Effector memory CD4-positive, alpha-beta T cell (primary cell): ENCODE measurements at places on chromosomes 7 and 10.

GRCh38 chr10:91349381-91349780, 60.8 kb upstream of the HECTD2 start:
- DNase-seq, result no peak

DNA sequence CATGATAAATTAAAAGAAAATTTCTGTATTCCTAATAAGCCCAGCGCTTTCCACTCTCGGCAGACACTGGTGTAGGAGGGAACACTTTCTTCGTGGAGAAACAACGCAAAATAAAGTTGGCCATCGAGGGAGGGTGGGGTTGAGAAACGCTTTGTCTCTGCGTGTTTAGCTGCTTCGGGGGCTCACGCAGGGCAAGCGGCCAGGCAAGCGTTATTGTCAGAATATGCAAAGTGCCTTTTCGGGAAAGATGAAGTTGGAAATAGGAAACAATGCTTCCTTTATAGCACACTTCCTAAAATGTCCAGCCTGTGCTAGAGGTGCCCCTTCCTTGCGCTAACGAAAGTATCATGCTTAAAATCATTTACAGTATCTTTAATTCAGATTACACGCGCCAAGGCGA, 1.9 kb upstream of the EBF3 start:
- DNase-seq, result no peak

DNA sequence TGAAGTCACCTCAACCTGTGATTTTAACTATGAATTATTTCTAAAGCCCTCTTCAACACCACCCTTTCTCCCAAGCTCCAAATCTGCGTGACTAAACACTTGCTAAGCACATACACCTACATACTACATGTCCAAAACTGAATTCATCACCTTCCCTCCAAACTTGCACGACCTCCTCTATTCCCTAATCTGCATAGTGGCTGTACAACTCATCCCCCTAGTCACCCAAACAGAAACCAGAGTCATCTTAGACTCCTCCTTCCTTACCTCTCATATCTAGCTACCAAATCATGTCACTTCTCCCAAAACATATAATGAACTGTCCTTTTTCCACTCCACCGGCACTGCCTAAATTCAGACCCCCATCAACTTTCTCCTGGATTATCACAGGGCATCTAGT, 16.2 kb downstream of the ARHGAP21 start:
- no peak for DNase-seq

- DNase-seq, result no peak
Observed at GRCh38 chr7:33798686-33799325, 106.5 kb upstream of the BMPER start.

GRCh38 chr7:111264981-111265380, 174.1 kb downstream of the LRRN3 start:
- DNase-seq, result no peak

DNA sequence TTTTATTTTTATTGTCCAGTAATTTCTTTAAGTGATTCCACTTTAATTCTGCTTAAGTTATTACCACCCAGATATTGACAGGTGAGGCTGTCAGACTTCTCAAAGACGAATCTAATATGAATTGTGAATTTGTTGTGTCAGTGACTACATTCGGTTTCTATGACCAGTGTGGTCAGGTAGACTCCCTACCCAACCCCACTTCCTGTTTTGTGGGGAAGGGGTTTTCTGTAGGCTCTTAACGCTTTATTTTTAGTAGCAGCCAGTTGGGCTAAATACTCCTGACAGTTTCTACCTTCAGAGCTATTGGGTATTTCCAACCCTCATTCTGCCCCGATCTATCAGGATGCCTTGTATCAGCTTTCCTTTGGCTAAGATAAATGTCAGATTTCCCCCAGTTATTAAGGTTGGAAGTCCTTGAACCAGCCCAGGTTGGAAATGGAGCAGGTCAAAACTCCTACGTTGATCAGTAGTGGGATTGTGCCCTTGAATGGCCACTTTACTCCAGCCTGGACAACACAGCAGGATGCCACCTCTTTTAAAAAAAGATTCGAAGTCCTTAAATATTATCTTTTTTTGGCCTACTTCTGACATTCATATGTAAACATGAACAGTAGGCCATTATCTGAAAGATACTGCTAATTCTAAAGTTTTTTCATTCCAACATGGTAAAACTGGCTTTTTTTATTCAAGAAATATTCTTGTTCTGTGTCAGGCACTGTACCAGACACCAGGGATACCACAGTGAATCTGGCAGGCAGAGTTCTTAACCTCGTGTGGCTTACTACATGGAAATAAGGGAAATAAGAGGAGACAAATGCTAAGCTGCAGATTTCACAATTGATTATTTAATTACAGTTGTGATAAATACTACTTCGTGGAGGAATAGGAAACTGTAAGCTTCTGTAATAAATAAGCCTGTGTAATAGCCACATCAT, 133.3 kb upstream of the SAMD8 start:
- peak; percentile 6 for DNase-seq

- DNase-seq, result no peak
Observed at GRCh38 chr7:137135654-137136350, 207.7 kb downstream of the PTN start.

DNA sequence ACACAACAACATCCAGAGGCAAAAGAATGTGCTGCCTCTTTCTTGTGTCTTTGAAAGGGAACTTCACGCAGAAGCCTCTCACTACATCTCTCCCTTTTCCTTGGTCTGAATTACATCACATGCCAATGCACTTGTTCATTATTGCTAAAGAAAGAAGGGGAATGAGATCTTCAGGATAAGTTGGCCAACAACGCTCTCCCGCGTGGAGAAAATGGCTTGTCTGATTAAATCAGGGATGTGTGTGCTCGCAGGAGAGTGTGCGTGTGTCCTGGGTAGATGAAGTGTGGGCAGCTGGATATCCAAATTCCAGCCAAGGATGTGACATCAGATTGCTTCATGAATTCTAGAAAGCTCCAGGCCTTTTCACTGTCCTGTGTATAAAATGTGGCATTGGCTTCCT, 541.6 kb upstream of the FZD8 start:
- DNase-seq, result no peak

GRCh38 chr10:1570416-1571051, 166.8 kb downstream of the ADARB2 start:
- DNase-seq, result no peak

GRCh38 chr10:95408983-95409873, 118.4 kb upstream of the PDLIM1 start:
- DNase-seq, result no peak

DNA sequence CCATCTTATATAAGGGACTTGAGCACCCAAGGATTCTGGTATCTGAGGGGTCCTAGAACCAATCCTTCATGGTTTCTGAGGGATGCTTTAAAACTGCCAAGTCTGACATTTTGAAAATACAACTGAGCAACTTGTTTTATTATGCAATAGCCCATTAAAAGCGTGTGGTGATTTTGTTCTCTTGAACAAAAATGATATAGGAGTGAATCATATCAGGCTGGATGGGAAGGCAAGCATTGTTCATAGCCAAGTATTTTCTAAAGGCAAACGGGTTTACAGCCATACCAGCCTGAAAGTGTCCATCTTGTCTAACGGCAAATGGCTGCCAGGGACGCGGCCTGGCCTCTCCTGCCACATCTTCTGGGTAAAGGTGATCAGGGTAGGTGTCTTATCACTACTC, 23.4 kb downstream of the RPP38 start:
- no peak for DNase-seq

GRCh38 chr7:129569811-129570215, 41.7 kb upstream of the NRF1 start:
- DNase-seq, result no peak

DNA sequence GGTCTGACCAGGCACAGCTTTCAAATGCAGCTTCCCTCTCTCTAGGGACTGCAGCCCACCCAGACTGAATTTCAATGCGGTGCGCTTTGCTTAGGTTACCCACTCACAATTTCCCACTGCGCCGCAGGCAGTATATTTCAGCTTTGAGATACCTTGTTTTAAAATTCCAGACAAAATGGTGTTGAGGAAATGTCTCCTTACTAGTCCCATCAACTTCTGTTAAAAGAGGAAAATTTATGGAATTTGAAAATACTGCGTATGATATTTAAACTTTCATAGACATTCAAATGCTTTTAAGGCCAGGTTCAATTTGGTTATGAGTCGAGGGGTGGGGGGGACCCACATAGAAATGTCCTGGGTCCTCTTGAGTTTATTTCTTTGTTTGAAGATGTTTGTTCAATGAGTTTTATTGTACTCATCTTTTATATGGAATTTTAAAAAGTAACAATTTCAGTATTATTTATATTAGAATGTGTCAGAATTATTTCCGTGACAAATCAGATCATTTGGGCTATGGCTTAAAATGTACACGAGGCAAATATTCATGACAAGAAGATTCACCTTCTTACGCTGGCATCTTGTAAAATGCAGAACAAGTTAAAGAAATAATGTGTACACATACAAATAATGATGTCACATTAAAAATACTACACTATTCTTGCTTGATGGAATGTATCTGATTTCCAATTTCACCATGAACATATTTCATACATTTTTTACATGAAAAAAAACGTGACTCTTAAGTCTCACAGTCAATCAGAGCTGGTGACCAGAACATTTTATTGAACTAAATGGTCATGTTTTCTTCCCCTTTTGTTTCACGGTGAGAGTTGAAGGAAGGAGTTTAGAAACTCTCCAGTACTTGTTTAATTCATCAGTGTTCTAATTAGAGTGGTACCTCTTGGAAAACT, 1.3 kb downstream of the IKZF1 start:
- DNase-seq, result no peak

GRCh38 chr10:49599546-49599945, 10.6 kb upstream of the SLC18A3 start:
- DNase-seq, result no peak

- no peak for DNase-seq
Observed at GRCh38 chr10:110409488-110409887, 88.2 kb upstream of the DUSP5 start.

GRCh38 chr10:53749439-53749838, 976.9 kb upstream of the MBL2 start:
- no peak for DNase-seq

- no peak for DNase-seq
Observed at GRCh38 chr10:78066012-78066411, 32.3 kb downstream of the RPS24 start.

- DNase-seq, result no peak
Observed at GRCh38 chr10:79342295-79342761, 4.9 kb upstream of the PPIF start.

GRCh38 chr10:124092250-124092859, 1.0 kb downstream of the CHST15 start:
- DNase-seq, result no peak

- no peak for DNase-seq
Observed at GRCh38 chr7:184294-185264, 7.8 kb upstream of the FAM20C start.

- DNase-seq, result no peak
Observed at GRCh38 chr10:10385831-10386230, 631.8 kb upstream of the CELF2 start.

GRCh38 chr7:2416063-2416462, 12.7 kb downstream of the CHST12 start:
- no peak for DNase-seq

- no peak for DNase-seq
Observed at GRCh38 chr10:32210306-32211045, 136.5 kb downstream of the EPC1 start.

GRCh38 chr10:80433134-80433533, 21.0 kb upstream of the TSPAN14 start:
- DNase-seq, result no peak

DNA sequence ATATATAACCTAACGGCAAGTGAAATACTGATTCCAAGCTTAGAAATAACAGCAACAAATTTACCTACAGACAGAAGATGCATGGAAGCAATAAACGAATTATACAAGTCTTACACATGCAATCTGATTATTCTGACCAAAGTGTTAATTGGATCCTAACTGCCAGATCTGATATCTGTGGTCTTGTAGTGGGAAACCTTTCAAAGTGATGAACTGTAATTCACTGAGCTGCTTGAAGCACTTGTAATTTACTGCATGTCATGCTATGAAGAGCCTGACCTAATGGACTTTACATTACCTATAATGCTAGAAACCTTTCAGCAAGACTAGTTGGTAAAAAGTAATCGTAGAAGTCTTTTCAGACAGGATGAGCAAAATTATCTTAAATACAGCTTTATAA, 205.6 kb downstream of the FOXP2 start:
- no peak for DNase-seq

GRCh38 chr10:4332764-4333458, 493.1 kb upstream of the AKR1E2 start:
- no peak for DNase-seq

GRCh38 chr10:124518366-124518765, 56.7 kb downstream of the LHPP start:
- no peak for DNase-seq

GRCh38 chr7:106166651-106167342, 54.7 kb upstream of the SYPL1 start:
- DNase-seq, result no peak

DNA sequence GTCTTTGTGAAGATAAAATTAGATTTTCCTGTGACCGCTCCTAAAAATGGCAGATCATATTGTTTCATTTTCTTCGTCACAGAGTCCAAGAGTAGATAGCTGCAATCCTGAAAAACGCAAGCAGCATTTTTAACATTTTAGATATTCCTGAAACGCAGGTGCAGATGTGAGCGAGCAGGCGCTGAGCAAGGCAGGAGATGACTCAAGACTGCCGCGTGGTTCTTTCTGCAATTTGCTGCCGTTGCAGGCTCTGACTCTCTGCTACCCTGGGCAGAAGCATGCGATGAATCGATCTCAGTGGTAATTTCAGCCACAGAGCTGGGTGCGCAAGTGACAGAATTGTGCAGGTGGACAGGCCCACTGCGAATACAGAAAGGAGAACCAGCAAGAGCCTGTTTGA, 331.9 kb downstream of the ACTR3B start:
- DNase-seq, result no peak

DNA sequence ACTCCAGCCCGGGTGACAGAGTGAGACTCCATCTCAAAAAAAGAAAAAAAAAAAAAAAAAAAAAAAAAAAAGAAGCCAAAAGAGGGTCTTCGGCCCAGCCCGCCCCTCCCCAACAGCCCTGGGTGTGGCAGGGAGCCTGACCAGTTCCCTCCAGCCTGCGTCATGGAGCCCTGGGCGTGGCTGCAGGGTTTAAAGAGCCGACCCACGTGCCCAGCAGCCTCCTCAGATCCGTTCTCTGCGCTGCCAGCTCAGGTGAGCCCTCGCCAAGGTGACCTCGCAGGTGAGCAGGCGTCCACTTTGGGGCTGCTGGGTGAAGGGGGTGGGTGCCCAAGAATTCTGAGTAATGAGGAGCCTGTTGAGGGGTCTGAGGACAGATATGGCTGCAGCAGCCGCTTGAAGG, at the start of gene FXYD4:
Gene FXYD4, plus strand, starts transcription at position 219 of the 400 bp plus-strand sequence. CDS start 2,111 bp downstream, outside the sequence.
- no peak for DNase-seq

- DNase-seq, result no peak
Observed at GRCh38 chr7:100372694-100373093, 593 bp upstream of the PILRA start.

GRCh38 chr10:87818505-87819288, 671 bp upstream of the ATAD1 start:
- DNase-seq, result peak; percentile 46

DNA sequence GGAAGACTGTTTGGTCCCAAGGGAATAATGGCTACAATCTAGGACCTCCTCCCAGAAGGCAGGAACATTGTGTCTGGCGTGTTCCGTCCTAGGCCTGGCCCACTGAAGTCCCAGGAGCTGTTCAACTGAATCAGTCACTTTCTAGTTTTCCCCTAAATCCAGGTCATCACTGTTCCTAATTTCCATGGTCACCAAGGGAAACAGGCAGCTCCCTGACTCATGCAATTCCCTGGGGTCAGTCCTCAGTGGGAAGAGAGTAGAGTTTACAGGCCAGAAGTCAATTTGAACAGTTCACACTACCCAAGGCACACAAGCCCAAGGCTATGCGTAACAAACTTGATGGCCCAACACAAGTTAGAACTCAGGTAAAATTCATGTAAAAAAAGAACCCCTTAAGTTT, 44.0 kb downstream of the CREB3L2 start:
- DNase-seq, result no peak

- no peak for DNase-seq
Observed at GRCh38 chr7:51366930-51367613, 50.5 kb upstream of the COBL start.
